ENCODE measurements at places on chromosomes 6 and 20.
A peak's percentile ranks its signal among the peaks of the same experiment; 100 is the strongest.

GRCh38 chr6:157830354-157831017, 7.4 kb downstream of the SNX9 start:
- no peak for DNase-seq

DNA sequence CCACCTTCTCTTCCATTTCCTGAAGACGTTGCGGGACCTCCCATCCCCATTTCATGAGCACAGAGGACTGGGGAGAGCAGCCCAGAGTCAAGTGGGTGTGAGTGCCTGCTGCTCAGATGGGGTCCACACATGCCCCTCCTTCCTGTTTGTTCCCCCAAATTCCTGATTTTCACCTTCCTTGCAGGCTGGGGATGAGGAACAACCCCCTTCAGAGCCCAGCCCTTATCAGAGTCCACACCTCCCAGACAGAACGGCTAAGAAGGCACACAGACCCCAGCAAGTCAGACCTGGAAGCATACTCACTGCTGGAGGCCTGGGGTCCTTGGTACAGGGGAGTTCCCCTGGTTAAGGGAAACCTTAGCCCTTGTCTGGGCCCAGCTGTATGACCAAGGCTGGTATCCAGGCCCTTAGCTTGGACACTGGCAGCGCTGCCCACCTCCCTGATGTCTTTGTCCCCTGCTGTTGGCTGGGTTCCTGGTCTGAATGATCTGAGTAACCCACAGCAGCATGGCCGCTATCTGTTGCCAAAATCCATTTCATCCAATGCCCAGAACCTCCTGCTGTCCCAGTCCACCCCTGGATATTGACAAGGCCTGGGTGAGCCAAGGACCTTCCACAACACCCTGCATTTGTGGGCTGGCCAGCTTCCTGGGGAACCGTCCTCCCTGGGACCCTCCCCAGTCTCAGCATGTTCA, 230.9 kb downstream of the SYNDIG1 start:
- no peak for DNase-seq

DNA sequence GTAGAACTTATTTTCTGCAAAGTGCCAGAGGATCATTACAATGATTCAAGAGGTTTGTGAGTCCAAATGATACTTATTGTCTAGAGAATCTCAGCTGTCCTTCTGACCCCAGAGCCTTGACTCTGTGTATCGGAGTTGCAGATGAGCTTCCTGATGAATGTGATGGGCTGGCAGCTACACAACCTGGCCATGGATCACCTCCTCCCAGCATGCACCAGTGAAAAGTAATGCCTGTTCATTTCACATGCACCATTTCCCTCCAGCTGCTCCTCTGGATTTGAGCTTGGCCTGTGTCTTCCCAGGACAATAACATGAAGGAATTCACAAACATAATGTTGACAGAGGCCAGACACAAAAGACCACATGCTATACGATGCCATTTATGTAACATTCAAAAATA, 30.0 kb downstream of the SNHG17 start:
- no peak for DNase-seq

DNA sequence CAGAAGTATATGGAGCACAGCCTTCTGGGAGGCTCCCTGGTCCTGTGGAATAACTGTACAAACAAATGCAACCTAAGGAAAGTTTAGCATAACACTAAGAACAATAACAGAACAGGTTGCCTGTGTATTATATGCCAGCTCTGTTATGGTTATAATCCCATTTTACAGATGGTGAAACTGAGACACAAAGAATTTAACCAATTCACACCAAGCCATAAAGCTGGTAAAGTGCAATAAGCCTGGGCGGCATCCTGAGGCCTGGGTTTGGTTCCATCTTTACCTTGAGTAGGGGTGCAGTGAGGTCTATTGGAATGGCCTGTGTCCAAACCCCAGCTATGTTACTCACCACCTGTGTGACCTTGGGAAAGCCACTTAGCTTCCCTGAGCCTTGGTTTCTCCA, 14.7 kb upstream of the PACSIN1 start:
- no peak for DNase-seq

- no peak for DNase-seq
Measured at GRCh38 chr6:113645576-113645970, 211.6 kb upstream of the MARCKS start.

- no peak for DNase-seq
Measured at GRCh38 chr20:31740208-31740607, 1.1 kb downstream of the TPX2 start.

- no peak for DNase-seq
Measured at GRCh38 chr20:36273414-36274180, 32.5 kb upstream of the DLGAP4 start.

- no peak for DNase-seq
Measured at GRCh38 chr6:6878887-6879585, 228.7 kb upstream of the RREB1 start.

GRCh38 chr6:157530126-157530525, 149.1 kb downstream of the ZDHHC14 start:
- DNase-seq = no peak

- no peak for DNase-seq
Measured at GRCh38 chr6:71766146-71766760, 120.1 kb upstream of the RIMS1 start.

- DNase-seq = peak; percentile 77
Measured at GRCh38 chr6:157235600-157236039, 87.7 kb downstream of the TMEM242 start.

DNA sequence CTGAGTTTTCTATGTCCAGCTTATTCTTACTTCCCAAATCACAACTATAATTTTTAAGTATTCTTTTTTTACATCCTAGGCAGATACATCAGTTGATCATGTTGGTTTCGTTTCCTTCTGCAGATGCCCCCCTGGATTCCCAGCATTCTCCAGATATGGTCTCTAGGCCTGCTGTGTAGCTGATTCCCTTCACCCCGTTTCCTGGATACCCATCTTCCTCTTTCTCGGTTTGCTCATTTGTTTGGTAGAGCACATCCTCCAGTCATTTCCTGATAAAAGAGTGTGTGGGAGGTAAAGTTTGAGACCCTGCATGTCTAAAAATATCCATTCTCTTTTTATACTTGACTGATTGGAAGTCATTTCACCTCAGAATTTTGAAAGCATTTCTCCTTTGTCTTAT, 66.4 kb downstream of the ANKS1A start:
- DNase-seq = no peak
